ENCODE measurements at places on chromosomes 1 and 21.

DNA sequence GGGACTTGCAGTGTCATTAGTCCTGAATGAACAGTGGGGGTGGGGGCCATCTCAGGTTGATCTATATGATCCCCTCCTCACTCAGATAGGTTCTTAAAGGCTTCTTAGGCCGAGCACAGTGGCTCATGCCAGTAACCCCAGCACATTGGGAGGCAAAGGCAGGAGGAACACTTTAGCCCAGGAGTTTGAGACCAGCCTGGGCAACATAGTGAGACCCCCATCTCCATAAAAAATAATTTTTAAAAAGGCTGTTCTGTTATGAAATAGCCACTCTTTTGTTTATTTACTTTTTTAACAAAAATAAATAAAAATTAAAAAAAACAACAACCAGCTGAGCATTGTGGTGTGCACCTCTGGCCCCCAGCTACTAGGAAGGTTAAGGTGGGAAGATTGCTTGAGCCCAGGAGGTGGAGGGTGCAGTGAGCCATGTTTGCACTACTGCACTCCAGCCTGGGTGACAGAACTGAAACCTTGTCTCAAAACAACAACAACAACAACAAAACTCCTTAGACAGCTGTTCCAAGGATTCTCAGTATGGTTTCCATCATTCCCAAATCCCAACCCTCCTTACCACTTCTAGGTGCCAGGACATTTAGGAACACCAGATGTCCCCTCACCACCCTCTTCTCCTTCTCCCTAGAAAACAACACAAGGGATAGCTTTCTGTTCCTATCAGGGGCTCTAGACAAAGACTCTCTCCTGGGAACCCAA is 2.0 kb upstream of the TRAPPC3 start:
- DNase-seq = no peak

GRCh38 chr1:11187494-11187893 is 1.7 kb upstream of the ANGPTL7 start:
- no peak for DNase-seq

- no peak for DNase-seq
Measured at GRCh38 chr1:14421977-14422609, 176.4 kb upstream of the KAZN start.

DNA sequence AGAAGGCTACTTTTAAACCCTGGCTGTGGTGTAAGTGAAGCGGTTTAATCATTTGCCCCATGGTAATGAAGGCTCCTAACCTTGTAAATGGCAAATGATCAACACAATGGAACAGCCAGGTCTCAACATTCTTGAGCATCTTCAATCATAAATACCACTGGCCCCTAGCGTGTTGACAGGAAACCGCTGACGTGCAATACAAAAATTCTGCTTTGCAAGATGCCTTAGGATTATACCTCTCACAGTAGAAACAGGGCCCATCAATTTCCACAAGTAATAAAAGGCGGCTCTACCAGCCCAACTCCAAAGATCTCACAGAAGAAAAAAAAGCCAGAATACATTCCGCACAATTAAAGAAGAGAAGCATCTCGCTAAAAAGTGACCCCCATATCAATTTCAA is 32.8 kb downstream of the LGALS8 start:
- DNase-seq = no peak

DNA sequence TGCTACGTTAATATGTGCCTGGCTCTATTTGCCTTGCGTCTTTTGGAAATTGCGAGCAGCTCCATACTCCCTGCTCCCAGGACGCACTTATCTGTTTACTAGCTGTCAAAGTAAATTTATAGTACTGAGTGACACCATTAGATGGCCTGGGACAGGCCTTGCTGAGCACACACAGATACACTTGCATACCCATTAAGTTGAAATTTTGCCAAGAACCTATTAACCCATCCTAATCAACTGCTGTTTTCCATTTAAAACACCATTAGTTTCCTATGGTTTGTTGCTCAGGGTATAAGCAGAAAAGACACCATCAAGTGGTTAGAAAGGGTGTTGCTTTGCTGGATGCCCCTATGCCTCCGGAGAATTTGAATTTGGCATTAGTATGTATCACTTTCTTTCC is 187.3 kb downstream of the SLC44A5 start:
- DNase-seq = no peak

DNA sequence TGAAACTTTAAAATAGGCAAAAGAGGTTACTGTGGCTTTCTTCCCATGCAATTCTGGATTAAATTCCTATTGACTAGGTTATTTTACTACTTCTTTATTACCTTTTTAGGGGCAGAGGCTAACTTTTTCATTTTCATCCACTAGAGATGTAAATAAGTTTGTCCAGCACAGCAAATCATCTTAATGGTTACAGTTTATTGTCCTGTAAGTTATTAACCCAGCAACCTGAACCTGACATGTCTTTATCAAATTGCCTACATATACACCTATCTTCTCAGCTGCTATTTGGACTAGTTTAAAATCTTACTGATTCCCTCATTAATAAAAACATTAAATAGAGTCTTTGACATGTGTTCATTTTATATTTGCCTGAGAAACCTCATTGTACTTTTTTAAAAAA is 6.9 kb upstream of the SCYL3 start:
- no peak for DNase-seq

- DNase-seq = no peak
Measured at GRCh38 chr1:190168893-190169280, 308.8 kb downstream of the BRINP3 start.

DNA sequence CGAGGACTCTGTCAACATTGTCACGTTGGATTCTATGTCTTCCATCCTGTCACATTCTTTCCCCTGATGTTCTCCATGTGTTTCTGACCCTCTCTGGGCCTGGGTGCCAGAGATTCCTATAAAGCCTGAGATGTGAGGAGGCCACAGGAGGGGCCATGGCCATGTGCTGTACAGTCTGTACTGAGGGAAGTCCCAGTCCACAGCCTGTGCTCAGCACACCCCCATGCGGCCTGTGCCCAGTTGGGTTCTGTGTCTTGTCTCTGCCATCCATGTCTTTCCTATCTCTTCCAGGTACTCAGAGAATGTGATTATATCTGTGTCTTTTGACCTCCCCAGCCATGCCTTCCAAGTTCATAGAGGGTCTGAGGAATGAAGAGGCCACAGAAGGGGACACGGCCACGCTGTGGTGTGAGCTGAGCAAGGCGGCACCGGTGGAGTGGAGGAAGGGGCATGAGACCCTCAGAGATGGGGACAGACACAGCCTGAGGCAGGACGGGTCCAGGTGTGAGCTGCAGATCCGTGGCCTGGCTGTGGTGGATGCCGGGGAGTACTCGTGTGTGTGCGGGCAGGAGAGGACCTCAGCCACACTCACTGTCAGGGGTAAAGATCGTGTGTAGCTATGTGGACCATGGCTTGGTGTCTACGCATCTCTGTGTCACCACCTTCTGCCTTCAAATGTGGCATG is 86.1 kb downstream of the OBSCN start:
- DNase-seq = no peak

GRCh38 chr1:1777950-1778662 is at the start of gene NADK:
Gene NADK (minus strand): TSS chr1:1778470. CDS start chr1:1765406, 13,064 bp downstream.
- peak; percentile 91 for DNase-seq

GRCh38 chr1:107147843-107148242 is 7.0 kb downstream of the NTNG1 start:
- DNase-seq = no peak

DNA sequence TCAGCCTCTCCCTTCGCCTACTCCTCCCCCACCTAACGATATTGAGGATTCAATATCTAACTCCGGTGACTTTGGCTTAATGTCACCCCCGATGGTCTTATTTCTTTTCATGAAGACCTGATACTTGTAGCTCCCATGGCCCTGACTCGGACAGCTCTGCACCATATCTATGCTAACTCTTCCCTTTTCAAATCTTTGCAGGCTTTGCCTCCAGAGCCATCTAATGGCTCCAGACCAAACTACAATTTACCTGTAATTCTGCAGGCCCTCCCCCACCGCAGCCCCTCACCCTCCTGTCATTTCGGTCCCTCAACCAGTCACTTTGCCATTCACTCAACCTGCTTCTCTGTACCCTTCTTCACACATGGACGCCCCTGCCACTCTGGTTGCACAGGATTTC is 7.9 kb upstream of the GSTM5 start:
- DNase-seq = no peak

DNA sequence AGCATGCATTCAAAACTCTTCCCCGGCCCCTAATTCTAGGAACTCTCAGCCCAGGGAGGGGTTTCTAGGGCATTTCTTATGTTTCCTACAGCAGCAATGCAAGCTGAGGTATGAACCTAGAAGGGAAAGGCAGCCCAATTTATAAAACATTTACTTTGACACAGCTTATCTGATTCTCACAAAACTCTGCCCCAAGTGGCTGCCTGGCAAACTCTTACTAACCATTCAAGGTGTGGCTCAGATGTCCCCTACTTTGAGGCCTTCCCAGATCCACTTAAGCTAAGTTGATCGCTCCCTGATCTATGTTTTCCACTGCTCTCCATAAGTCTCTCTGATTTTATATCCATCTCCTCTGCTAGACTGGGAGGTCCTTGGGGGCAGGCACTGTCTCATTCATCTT is 35.4 kb downstream of the AK2 start:
- no peak for DNase-seq

DNA sequence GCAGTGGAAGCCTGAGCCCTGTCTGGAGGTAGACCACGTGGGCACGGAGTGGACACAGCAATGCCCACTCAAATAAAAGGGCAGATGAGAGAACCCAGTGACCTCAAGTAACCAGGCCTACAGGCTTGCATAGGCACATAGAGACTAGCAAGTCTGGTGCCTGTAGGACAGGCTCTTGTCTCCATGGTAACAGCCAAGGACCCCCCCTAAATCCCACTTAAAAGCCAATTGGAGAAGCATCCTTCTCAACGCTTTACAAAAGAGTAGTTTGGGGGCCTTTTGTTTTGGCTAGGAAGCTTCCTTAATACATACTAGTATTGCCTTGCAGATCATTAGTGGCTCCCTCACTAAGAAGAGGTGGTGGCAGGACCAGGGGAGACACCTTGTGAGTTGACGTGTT is 63.9 kb downstream of the VWA5B1 start:
- DNase-seq = peak; percentile 14
